ENCODE measurements at places on chromosomes 5 and 9.

- no peak for DNase-seq
Measured at GRCh38 chr9:82513242-82513751, 524.7 kb downstream of the SPATA31D1 start.

- no peak for DNase-seq
Measured at GRCh38 chr9:3517377-3518048, 8.3 kb downstream of the RFX3 start.

GRCh38 chr5:139178935-139179334, 19.2 kb downstream of the SIL1 start:
- DNase-seq, result no peak

DNA sequence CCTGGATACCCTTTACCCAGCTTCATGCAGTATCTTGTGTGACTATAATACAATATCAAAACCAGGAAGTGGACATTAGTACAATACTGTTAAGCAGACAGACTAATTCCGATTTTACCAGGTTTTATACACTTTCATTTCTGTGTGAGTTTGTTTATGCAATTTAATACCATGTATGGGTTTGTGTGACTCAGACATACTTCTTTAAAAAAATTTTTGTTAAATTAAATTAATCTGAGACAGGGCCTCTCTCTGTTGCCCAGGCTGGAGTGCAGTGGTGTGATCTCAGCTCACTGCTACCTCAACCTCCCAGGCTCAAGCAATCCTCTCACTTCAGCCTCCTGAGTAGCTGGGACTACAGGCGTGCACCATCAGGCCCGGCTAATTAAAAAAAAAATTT, 156.8 kb downstream of the GAPVD1 start:
- DNase-seq, result no peak

- no peak for DNase-seq
Measured at GRCh38 chr5:104189031-104189430, 626.4 kb upstream of the NUDT12 start.

Measured in H54 (cell line).